Right hindlimb (tissue), 1 donor: ENCODE measurements at places on chromosomes 1 and 21.

- no peak for DNase-seq
Measured at GRCh38 chr1:85656948-85657347, 51.3 kb downstream of the ZNHIT6 start.

DNA sequence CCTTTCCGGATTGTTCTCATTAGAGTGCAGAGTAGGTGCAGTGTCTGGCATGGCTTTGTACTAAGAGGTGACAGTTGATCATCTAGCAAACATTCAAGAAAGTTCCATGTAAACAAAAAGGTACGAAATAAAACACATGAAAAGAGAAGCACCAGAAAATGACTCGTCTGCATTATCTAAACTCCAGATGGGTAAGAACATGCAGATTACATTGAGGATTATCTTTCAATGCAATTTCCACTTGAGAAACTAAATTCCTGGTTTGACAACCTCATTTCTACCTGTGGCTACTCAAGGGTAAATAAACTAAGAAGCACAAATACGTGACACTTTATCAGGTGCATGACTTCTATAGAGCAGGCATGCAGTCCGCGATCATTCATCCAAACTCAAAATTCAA lies 17.6 kb downstream of the SLC30A10 start:
- no peak for DNase-seq

- DNase-seq, result no peak
Measured at GRCh38 chr1:20009212-20009611, 29.8 kb upstream of the PLA2G2A start.

DNA sequence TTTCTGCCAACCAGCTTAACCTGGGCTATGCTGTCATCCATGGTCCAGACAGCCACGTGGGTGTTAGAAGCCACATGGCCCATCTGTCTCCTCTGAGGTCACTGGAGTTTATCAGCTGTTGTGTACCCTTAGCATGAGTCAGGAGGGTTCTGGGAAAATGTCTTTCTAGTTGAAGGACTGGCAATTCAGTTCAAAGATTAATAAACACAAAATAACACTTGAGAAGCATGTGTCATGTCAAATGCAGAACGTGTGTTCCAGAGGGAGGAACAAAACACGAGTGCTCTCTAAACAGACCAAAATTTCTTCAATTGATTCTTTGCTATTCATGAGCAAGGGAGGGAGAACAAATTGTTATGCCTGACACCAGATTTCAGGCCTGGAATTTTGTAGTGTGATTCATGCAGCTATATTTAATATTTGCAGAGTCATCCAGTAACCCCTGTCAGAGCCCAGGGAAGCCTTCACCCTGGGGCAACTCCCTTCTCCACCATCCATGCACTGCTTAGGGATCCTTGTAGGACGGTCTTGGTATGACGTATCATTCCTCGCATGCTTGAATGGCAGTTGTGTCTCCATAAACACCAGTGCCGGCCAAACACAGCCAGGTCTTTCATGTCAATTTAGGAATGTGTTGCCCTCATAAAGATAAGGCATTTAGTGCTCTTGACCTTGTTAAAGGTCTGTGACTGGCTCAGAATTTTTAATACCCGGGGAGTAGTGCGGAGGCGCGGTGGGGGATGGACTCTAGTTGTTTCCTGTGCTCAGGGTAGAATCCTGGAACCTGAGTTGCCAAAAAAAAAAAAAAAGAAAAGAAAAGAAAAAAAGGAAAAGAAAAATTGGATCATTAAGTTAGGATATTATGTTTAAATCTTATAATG lies 27.7 kb upstream of the DYRK1A start:
- DNase-seq, result peak; percentile 20

GRCh38 chr21:25691976-25692375 lies 42.7 kb downstream of the ATP5PF start:
- DNase-seq, result no peak

- no peak for DNase-seq
Measured at GRCh38 chr21:44027607-44028286, 15.6 kb downstream of the TRAPPC10 start.

DNA sequence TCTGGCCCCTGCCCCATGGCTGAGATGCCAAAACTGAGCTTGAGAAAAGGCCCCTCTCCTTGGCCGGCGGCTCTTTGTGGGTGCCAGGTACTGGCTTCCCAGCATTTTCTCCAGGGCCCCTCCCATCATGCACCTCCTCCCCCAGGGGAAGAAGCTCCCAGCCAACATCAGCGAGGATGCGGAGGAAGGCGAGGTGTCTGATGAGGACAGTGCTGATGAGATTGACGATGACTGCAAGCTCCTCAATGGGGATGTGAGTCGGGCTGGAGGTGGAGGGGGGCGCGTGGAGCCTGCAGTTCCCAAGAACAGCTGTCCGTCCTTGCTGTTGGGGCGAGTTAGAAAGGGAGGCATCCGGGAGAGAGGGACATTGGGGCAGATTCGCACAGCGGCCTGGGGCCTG lies 13.5 kb downstream of the PLCH2 start:
- DNase-seq, result no peak

- DNase-seq, result no peak
Measured at GRCh38 chr1:162498496-162498810, 835 bp downstream of the UHMK1 start.

DNA sequence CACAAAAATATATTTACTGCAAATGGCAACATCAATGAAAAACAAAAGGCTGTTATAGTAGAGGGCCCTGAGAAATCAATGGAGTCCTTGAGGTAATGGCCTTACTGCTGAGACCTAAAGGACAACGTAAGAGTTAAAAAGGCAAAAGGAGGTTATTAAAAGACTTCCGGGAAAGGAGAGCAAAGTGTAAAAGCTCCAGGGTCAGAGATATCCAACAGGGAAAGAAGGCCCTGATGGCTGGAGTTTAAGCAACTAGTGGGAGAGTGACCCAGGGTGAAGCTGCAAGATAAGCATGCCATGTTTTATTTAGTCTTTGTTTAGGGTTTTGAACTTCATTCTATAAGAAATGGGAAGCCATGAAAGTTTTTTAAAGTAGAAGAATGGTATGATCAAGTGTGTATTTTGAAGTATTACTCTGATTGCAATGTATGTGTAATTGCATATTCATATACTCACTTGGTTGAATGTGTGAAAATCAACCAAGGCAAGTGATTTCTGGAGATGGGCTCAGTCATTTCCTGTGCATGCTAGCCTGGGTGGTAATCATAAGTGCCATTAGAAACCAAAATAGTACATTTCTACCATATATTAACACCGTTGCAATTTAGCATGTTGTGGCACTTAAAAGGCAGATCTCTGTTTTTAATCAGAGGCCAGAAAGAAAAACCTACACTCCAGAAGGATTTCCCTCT lies 5.3 kb upstream of the DPYD start:
- no peak for DNase-seq

DNA sequence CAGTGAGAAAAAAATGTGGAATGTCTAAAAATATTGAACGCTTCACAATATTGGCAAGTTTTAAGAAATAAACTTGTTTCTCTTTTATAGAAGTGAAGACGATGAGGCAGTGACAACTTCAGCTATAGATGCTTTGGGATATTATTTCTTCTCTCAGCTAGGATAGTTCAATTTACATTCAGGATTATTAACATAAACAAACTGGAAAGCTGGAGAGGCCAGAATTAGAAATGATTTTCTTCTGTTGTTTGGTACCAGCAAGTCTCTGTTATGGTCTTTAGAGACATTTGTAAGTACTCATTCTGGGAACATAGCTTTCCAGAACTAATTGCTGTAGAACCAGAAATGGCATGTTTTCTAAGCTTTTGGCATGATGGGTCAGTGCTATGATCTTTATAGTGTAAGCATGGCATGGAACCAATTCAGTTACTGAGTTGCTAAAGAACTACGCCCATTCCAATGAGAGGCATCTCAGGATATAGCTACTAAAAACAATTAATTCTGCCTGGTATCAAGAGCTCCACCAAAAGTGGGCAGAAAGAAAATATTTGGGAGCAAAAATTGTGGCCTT lies 599.5 kb upstream of the B3GALT2 start:
- DNase-seq, result no peak

- peak; percentile 75 for DNase-seq
Measured at GRCh38 chr1:247111700-247112478, 7.7 kb upstream of the ZNF669 start.

GRCh38 chr1:106986603-106987002 lies 69.9 kb upstream of the PRMT6 start:
- no peak for DNase-seq

- no peak for DNase-seq
Measured at GRCh38 chr1:180781718-180782117, 131.0 kb upstream of the KIAA1614 start.

DNA sequence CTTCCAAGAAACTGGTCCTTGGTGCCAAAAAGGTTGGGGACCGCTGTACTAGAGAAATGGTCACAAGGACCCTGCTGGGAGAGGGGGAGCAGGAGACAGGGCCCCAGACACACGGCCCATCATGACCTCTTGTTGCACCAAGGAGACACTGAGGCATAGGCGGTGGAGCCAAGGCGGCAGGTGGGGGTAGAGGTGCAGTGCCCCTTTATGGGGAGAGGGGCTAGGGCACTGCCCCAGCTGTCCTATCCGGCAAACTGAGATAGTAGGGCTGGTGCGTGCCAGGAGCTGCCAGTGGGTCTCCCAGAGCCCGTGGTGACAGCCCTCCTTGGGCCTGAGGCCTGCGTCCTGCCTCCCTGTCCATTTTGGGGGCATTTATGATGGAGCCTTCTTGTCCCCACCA lies 20.3 kb downstream of the TNNT2 start:
- peak; percentile 11 for DNase-seq

GRCh38 chr21:33698087-33698860 lies 56.0 kb downstream of the ITSN1 start:
- no peak for DNase-seq
